ENCODE measurements at places on chromosomes 11 and 22. TPM values are rescaled to one million over a fixed set of nuclear protein-coding genes. Genes with fewer than 3 reads are reported as not detected.

The MRPL49 gene
- 54.2 TPM for total RNA-seq

The CCND1 gene
- total RNA-seq = 748 TPM

The CNIH2 gene
- 0.54 TPM for total RNA-seq

The SCGB2A2 gene
- not detected for total RNA-seq

The CYB5R2 gene
- total RNA-seq = 4.7 TPM

The TMEM109 gene
- total RNA-seq = 17.2 TPM

The MRPL11 gene
- 39.2 TPM for total RNA-seq
